ENCODE measurements at places on chromosomes 4 and X.

DNA sequence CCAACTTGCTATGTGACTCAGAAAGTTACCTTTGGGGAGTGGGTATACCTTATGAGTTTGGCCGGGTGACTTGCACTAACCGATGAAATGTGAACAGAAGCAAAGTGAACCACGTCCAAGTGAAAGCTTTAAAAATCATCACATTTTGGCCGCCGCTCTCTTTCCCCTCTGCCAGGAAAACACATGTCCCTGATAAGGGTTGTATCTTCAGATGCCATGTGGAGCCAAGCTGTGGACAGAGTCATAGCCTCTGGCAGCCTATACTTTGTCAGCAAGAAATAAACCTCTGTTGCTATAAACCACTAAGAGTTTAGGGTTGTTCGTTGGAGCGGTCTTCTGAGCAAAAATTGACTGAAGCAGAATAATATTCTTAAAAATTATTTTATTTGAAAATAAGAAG, 92.3 kb downstream of the PRDM5 start:
- DNase-seq = no peak

DNA sequence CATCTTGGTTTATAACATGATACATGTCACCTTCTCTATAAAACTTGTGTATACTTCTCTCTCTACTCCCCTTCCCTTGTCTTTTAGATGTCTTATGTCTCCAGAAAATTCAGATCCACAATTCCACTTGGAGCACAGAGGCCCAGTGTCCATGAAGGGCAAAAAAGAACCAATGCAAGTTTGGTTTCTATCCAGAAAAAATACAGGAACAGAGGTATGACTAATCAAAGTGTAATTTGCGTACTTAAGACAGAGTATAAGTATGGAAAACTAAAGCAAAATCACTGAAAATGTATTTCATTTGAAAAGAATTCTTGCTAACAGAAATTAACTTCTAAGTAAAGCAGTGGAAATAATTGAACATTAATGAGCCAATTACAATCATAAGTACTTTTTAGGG, 46.2 kb downstream of the GUCY1B1 start:
- DNase-seq = no peak

DNA sequence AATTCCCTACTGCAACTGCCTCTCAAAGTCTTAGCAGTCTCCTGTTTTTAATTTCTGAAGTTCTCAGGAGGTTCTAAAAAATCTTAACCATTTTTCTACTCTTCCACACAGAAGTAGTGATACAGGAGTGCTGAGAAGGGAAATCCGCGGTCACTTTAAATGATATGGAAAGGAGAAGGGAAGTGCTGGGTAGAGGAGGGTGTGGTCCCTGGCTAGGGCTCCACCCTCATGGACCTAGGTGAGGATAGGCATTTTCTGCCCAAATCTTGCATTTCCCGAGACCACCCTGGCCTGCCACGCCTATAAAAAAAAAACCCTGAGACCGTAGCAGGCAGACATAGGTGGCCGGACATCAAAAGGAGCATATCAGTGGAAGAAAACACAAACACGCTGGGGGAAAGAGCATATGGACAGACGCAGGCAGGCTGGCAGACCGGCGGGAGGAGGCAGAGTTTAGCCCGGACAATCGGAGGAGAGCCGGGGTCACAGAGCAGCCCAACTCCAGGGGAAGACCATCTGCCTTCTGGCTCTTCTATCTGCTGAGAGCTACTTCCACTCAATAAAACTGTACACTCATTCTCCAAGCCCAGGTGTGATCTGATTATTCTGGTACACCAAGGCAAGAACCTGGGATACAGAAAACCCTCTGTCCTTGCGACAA, 85.7 kb downstream of the POU3F4 start:
- no peak for DNase-seq

GRCh38 chr4:126046081-126046614, 731.4 kb downstream of the FAT4 start:
- no peak for DNase-seq

DNA sequence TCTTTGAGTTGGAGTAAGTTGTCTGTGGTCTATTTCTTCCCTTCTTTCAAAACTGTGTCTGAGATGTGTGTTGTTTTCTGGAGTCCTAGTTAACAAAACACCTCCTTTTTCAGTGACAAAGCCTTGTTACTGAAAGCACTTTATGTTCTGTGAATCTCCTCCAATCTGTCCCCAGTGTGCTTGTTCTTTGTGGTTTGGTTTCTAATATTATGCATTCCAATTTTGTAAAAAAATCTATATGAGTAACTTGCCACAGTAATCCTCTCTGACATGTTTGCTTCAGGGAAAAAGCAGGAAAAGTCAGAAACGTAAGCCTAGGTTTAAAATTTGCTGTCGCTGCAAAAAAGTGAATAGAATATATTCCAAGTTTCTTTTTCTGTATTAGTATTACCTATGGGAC, 12.4 kb downstream of the PRRG1 start:
- no peak for DNase-seq

DNA sequence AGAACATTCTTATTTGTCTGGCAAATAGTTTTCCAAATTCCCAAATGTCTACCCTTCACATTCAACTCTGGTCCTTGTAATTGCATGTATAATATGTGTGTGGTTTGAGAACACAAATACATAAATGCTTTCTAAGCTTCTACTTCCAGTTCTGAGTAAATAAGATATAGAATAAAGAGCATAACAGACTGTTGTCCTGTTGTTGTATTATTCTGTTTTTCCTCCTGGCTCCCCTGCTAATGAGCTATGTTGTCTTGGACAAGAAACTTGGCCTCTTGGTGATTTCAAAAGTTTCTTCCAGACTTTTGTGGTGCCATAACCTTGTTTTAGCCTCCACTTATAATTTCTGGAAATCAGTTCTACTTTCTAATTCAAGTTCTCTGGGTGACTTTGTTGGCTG, 75.3 kb upstream of the USP38 start:
- no peak for DNase-seq

DNA sequence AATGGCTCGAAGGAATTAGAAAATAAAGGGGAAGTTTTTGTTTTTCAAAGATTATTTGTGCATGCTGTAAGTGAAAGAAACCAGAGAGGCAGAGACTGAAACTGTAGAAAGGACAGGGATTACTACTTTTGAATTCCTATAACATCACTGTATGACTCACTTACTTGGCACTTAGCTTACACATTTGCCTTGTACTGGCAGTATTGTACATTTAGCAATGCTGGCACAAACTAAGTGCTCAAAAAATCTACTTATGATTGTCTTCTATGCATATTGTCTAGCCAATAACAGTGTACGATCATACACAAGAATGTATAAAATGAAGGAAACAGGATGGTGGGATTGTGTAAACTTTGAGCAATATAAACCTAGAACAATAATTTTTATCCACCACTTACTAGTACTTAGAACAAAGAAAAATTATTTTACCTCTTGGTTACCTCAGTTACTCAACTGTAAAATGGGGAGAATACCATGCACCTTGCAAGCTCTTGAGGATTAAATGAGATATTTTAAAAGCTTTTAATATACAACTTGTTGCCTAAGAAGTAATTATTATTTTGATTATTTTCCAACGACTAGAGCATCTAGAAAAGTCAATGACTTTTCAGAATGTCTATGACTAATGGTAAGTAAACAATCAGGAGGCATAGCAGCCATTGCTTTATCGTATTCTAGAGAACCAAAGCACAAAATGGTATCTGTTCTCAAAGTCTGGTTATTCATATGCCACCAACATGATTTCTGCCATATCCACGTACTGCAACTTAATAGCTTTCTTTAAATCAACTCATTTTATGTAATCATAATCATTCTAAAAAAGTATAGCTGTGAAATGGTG, 4.7 kb downstream of the FAM120C start:
- DNase-seq = no peak

GRCh38 chr4:183348706-183349659, 26.8 kb upstream of the CLDN24 start:
- DNase-seq = no peak

GRCh38 chr4:113221990-113222389, 172.5 kb downstream of the ANK2 start:
- no peak for DNase-seq

DNA sequence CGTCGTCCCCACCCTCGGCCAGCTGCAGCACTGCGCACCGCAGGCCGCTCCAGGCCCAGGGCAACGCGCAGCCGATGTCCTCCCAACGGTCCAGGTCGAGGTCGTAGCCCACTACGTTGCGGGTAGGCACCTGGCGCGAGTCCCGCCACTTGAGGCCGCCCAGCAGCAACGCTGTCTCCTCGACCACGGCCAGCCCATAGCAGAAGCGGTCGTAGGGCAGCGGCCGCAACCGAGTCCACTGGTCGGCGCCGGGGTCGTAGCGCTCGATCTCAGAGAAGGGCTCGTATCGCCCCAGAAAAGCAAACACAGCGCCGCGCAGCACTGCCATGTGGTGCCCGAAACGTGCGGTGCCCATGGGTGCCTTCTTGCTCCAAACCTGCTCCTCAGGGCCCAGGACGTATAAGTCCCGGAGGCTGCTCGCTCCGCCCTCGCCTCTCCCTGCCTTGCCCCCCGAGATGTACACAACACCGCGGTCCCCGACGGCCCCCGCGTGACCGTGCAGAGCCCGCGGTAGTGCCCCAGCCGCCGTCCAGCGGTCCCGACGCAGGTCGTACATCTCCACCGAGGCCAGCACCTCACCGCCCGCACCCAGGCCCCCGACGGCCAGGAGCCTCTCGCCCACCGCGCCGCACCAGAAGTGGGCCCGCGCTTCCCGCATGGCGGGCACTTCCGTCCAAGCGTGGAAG, 2.1 kb downstream of the KLHL34 start:
- DNase-seq = no peak
